Esophagus squamous epithelium (tissue), 5 donors: ENCODE measurements at places on chromosomes 16 and 17. TPM values are rescaled to one million over a fixed set of nuclear protein-coding genes. Genes with fewer than 3 reads are reported as not detected.

DNA sequence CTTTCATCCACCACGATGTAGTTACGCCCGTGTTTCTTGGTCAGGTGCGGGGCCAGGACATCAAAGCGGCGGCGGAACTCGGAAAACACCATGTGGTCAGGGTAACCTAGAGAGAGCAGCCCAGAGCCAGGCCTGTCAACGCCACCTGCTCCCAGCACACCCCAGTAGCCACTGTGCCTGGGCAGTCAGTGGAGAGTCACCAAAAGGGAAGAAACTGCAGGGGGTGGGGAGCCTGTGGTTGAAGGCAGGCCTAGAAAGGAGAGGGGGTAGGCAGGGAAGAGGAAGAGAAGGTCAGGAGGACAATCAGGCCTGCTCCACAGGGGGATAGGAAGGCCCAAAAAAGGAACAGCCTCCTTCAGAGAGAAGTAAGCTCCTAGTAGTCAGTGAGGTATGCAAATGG lies 64.1 kb downstream of the PIPOX start:
- H3K36me3 ChIP-seq: peaks cover 97% of the 10 kb centered on the region
- H3K27me3 ChIP-seq: no peaks in the 10 kb centered on the region
- H3K27ac ChIP-seq: no peak overlapping the region

DNA sequence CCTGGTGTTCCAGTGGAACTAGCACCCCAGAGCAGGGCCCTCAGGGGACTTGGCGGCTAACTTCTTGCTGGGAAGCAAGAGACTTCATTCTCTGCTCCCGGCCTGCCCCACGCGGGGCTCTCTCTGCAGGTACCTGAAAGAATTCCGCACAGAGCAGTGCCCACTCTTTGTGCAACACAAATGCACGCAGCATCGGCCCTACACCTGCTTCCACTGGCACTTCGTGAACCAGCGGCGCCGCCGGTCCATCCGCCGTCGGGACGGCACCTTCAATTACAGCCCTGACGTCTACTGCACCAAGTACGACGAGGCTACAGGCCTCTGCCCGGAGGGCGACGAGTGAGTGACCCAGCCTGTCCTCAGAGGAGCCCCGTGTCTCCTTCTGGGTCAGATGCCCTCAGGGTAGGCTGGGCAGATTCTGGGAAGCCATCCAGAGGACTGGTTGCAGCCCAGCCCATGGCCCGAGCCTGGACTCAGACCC lies 25.1 kb downstream of the UNK start:
- H3K4me3 ChIP-seq: peak overlapping the region; percentile 12
- DNase-seq: no peak
- peak overlapping the region; percentile 90 for H3K27ac ChIP-seq
- no peaks in the 10 kb centered on the region for H3K27me3 ChIP-seq

DNA sequence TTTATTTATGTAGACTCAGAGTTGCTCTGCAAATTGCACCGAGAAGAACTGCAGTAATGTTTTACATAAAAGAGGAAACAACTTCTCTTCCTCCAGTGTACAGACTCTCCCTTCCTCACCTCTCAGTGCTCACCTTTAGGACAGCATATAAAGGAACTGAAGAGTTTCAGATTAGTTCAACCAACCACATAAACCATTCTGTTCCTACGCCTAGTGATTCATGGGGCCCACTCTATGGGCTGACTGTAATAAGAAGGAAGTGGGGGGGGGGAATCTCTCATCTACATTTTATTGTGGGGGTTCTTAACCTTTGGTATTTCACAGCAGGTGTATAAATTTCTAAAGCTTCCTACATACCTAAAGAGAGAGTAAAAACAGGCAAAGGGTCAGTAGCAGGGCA lies 18.3 kb downstream of the ZSWIM7 start:
- DNase-seq: no peak
- H3K27ac ChIP-seq: no peak overlapping the region
- H3K4me1 ChIP-seq: no peaks in the 10 kb centered on the region
- no peak overlapping the region for H3K4me3 ChIP-seq
- no peaks in the 10 kb centered on the region for H3K27me3 ChIP-seq

DNA sequence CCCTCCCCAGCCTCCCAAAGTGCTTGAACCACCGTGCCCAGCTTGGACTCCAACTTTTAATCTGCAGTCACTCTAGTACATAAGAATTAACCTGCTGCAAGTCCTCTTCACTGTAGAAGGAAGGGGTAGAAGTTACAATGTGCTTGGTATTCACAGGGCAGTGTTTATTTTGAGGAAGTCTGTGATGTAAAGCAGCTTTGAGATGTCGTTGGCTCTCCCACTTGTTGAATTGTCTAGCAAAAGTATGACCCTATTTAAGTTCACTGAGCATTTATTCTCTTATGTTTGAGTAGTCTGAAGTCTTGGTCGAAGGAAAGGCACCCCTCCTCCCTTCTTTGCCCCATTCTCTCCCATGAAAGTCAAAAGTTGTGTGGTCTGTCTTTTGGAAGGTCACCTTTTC lies 28.2 kb downstream of the SF3B3 start:
- DNase-seq: no peak
- no peak overlapping the region for H3K27ac ChIP-seq
- H3K36me3 ChIP-seq: peaks cover 73% of the 10 kb centered on the region
- no peaks in the 10 kb centered on the region for H3K27me3 ChIP-seq

DNA sequence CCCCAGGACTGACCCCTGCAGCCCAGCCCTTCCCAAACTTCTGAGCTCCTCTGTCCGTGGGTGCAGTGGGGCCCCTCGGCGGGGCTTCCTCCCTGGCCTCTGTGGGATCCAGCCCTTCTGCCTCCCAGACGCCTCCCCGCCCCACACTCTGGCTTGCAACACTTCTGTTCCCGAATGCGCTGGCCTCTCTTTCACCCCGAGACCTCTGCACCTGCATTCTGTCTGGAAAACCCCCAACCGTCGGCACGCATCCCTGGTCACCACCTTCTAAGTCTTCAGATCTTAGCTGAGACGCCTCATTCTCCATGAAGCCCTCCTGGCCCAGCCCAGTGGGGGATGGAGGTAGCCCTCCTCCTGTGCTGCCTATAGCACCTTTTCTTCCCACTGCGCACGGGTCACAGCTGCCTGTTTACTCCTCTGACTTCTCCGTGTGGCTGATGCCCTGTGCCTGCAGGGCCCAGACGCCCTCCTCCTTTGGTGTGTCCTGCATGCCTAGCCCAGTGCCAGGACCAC lies 26.4 kb downstream of the TMEM235 start:
- peaks cover 14% of the 10 kb centered on the region for H3K4me1 ChIP-seq
- DNase-seq: no peak
- H3K27me3 ChIP-seq: peaks cover 17% of the 10 kb centered on the region
- H3K27ac ChIP-seq: no peak overlapping the region
- no peak overlapping the region for H3K4me3 ChIP-seq
- H3K36me3 ChIP-seq: no peaks in the 10 kb centered on the region

- peaks cover 23% of the 10 kb centered on the region for H3K4me1 ChIP-seq
- no peak for DNase-seq
- H3K27me3 ChIP-seq: no peaks in the 10 kb centered on the region
- H3K27ac ChIP-seq: peak overlapping the region; percentile 85
- H3K4me3 ChIP-seq: no peak overlapping the region
Measured at GRCh38 chr17:3002538-3003295, 60.7 kb downstream of the OR1D5 start.

DNA sequence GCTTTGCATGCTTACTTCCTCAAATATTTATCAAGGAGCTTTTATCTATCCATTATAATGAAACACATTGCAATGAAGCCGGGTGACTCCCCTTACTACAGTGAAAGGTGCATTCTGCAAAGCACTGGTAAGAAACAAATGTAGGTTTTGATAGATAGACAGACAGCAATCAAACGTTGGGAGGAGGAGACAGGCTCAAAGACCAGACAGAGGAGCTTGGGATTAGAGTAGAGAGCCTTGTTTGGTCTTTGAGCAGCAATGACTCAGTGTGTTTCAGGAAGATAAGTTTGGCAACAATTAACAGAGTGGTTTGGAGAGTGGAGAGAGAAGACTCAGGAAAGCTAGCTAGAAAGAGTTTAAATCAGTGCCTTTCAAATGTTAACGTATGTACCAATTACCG lies 68.8 kb downstream of the ZNF18 start:
- no peaks in the 10 kb centered on the region for H3K4me1 ChIP-seq
- DNase-seq: no peak
- H3K27ac ChIP-seq: no peak overlapping the region
- no peaks in the 10 kb centered on the region for H3K27me3 ChIP-seq

DNA sequence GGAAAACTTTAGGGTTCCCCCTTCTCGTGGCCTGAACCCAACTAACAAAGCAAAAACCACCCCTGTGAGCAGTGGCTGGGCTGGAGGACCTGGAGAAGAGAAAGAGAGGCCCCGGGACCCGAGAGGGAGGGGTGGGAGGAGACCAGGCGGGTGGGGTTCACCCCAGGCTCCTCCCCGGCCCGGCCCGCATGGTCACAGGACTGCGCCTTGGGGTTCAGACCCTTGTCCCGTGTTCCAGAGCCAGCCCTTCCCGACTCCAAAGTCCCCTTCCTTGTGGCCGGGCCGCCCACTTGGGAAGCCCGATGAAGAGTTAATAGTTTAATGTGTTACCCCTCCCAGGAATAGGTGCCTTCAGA lies 852 bp downstream of the MARVELD3 start:
- peak overlapping the region; percentile 34 for H3K27ac ChIP-seq
- no peaks in the 10 kb centered on the region for H3K36me3 ChIP-seq
- DNase-seq: no peak
- peaks cover 9% of the 10 kb centered on the region for H3K4me1 ChIP-seq
- H3K27me3 ChIP-seq: peaks cover 14% of the 10 kb centered on the region
- H3K4me3 ChIP-seq: peak overlapping the region; percentile 61

DNA sequence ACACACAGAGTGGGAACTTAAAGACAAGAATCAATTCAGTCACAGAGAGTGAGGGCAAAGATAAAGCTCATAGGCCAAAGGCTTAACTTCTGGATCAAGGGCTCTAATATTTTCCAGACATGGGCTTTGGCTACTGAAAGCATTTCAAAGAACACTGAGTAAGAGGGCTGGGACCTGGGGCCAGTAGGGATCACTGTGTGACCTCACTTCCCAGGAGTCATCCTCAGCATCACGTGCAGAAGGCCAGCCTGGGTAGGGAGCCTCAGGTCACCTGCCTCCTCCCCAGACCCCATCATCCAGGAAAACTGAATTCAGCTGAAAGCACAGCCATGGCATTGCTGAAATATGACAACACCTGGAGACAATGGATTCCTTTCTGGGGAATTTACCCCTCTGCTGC lies 163.5 kb downstream of the RAB11FIP4 start:
- no peaks in the 10 kb centered on the region for H3K36me3 ChIP-seq
- no peak overlapping the region for H3K4me3 ChIP-seq
- H3K27me3 ChIP-seq: no peaks in the 10 kb centered on the region
- peaks cover 25% of the 10 kb centered on the region for H3K4me1 ChIP-seq
- H3K27ac ChIP-seq: no peak overlapping the region
- DNase-seq: no peak

DNA sequence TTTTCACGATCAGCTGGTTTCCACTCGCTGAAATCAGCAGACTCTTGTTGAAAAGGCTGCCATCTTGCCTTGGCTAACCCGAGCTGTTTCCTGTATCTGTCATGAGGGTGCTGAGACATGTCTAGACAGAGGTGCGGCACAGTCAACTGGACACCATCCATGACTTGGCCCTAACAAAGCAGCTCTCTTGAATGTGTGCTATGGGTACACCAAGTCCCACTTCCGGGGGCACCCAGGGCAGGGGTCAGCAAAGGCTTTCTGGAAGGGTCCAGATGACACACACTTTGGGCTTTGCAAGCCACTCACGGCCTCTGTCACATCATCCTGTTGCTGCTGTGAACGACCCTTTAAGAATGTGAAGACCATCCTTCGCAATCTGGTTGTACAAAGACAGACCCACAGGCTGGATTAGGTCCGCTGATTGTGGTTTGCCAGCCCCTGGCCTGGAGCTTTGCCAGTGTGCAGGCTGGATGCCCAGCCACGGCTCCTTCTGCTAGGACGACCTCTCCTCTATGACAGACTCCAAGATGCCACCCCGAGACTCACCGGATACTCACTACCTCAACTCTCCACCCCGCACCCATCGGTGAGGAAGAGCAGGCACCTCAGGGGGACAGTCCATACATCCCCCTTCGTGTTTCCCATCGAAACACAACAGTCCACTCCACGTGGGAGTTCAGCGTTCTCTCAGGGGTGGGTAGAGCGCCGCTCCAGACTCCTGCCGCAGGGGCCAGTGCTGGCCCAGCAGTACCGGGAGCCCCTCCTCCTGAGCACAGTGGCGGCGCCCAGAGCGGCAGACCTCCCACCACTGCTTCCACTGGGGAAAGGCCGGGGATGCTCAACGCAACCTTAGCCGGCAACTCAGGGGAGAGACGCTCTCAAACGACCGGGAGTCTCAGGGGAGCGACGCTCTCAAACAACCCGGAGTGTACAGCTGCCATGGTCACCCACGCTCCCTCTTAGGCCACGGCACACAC lies 123.5 kb downstream of the ANKRD11 start:
- no peaks in the 10 kb centered on the region for H3K27me3 ChIP-seq
- H3K27ac ChIP-seq: no peak overlapping the region
- no peak overlapping the region for H3K4me3 ChIP-seq
- no peak for DNase-seq
- peaks cover 53% of the 10 kb centered on the region for H3K4me1 ChIP-seq

DNA sequence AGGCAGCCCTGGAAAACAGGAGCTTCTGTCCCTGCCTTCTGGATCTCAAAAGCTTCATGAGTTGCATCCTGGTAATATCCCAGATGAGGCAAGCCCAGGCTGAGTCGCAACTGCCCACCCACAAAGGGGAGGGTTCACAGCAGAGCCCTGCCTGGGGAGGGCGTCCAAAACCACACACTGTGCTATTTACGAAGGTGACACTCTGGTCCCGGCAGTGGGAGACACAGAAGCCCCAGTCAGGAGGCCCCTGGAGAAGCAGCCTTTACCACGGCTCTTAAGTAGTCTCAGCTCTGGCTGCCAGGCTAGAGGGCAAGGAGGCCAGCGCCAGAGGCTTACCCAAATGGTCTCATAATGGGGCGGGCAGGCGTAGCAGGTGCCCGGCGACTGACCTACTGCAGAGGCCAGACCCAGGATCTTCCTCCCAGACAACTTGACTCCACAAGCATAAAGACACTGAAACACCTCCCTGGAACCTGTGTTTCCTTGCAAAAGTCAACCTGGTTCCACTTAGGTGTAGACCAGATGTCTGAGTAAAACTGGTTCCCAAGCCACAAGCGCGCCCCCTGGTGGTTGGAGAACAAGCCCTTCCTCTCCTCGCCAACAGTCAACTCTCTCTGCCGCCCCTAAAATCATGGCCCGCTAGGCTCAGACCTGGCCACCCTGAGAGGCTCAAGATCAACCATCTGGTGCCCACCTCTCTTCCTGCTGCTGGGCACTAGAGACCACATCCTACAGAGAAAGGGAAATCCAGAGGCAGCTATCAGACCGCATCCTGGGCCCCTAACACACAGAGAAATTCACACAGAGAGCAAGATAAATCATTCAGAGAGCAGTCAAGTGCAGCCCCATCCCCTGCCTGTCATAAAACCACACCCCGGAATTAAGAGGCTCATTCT lies 5.2 kb downstream of the AXIN2 start:
- H3K4me1 ChIP-seq: peaks cover 3% of the 10 kb centered on the region
- peaks cover 28% of the 10 kb centered on the region for H3K27me3 ChIP-seq
- no peak overlapping the region for H3K4me3 ChIP-seq
- no peak for DNase-seq
- H3K27ac ChIP-seq: no peak overlapping the region

- peaks cover 31% of the 10 kb centered on the region for H3K36me3 ChIP-seq
- H3K4me1 ChIP-seq: peaks cover 6% of the 10 kb centered on the region
- H3K27me3 ChIP-seq: no peaks in the 10 kb centered on the region
- no peak overlapping the region for H3K4me3 ChIP-seq
Measured at GRCh38 chr17:40474419-40475002, 26.9 kb downstream of the TNS4 start.

Gene ASPHD1
- total RNA-seq: 0.61 TPM

Gene PRSS22
- 149 TPM for total RNA-seq

Gene ZG16
- total RNA-seq: not detected
